ENCODE measurements at places on chromosomes 1 and 21.

DNA sequence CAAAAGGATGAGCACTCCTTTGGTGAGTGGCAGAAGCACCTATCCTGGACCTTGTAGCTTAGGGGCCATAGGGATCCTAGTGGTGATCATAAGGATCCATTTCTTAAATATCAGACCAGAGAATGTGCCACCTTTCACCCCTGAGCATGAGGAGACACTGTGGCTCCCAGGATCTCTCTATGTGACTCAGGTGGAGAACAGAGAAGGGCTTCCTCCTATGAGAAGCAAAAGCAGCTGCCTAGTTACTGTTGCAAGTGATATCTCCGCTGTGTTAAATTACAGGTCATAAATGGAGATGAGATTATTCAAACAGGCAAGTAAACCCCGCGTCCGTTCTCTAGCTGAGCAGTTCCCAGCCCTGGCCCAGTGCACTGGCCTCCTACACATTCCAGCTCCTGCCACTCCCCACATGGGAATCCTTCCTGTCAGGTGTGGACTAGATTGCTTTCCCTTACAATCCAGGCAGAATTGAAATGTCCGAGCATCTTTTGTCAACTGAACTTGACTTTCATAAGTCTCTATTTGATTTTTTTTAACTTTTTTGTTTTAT is 26.3 kb downstream of the CLEC20A start:
- no peak for DNase-seq

DNA sequence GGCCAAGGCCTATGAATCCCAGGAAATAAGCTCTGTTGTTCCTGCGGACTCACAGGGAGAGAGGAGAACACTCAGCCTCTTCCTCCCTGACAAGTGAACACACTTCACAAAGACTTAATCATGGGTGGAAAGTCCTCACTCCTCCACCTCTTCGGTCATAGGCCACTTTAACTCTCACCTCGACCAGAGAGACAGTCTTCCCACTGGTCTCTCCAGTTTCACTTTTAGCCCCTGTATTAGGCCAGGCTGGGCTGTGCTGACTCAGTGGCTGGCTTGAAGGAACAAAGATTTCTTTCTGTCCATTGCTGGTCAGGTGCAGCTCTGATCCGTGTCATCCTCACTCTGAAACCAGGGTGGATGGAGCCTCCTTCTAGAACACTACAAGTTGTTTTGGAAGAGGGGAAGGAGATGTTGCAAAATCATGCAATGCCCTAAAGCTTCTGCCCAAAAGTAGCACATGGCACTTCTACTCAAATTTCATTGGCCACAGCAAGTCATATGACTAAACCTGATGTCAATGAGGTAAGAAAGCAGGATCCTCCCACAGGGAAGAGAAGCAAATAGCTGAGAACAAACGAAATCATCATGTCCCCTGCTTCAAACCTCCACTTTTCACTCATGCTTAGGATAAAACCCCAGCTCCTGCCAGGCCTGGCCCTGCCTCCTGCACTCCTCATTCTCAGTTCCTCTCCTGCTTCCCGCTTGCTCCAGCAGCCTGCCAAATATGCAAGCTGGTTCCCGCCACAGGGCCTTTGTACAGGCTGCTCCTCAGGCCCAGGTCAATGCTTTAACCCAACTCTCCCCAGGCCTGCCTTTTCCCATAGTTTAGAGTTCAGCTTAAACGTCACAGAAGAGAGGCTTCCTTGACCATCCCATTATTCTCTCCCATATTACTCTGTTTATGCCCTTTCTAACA is 150.5 kb upstream of the RUNX3 start:
- DNase-seq, result peak; percentile 33

DNA sequence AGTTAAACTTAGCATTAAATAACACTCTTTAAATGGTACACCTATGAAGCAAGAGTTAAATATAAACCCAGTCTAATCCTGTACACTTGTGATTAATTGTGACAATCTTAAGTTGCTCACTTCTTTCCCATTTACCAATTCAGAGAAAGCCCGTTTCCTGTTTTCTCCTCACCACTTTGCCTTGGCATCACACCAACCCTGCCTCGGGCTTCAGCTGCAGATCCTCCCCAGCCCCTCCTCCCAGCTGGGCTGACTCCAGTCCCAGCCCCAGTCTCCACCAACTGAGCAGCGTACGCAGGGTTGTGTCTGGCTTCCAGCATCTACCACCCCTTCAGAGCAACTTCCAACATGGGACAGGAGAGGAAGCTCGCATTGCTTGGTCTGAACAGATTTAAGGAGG is 4.1 kb downstream of the PYCR2 start:
- DNase-seq, result no peak

GRCh38 chr1:160397651-160398050 is 2.7 kb upstream of the VANGL2 start:
- no peak for DNase-seq

GRCh38 chr1:53111073-53111556 is 31.3 kb downstream of the SLC1A7 start:
- no peak for DNase-seq

DNA sequence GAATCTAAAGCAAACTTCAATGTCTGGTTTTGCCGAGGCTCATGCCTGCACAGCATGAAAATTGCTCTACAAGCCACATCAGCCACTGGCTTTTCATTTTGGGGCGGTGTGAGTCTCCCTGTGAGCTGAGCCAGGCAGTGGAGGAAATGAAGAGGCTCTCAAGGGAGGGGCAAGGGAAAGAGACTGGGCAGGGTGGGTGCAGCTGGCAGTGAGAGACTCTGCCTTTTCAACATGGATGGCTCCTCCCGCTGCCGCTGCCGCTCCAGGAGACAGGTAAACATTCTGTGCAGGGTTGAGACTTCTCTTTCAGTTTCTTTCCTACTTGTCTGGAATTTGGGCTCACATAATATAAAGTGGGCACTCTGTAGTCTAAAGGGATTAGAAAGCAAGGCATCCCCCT is 11.3 kb upstream of the CTSE start:
- peak; percentile 30 for DNase-seq

DNA sequence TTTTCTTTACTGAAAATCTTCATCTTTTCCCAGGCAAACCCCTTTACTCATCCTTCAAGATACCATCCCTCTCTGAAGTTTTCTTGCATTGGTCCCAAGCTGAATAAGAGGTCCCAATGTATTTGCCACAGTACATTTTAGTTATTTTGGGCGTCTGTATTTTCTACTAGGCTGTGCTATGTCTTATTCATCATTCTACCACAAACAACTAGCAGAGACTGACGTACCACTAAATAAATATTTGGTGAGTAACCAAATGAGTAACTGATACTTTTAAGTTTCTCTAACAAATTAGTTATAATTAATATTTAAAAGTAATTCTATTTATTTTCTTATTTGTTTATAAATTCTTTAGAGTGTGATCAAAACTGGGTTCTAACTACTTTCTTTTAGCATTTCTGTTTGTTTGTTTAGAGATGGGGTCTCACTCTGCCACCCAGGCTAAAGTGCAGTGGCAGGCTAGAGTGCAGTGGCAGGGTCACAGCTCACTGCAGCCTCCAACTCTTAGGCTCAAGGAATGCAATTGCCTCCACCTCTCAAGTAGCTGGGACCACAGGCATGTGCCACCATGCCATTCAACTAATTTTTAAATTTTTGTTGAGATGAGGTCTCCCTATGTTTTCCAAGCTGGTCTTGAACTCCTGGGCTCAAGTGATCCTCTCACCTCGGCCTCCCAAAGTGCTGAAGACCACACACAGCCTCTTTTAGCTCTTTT is 33.1 kb downstream of the NDC1 start:
- DNase-seq, result no peak

DNA sequence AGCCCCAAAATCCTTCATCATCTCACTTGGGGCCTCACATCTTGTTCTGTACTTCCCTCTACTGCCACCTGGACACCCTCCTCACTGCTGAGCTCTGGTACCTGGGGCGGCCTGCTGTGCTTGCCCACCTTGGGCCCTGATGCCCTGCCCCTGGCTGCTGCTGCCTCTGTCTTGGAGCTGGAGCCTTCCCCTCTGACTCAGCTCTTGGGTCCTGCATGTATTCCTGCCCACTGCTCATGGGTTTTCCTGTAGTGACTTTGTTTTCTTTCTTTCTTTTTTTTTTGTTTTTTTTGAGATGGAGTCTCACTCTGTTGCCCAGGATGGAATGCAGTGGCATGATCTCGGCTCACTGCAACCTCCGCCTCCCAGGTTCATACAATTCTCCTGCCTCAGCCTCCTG is 37.5 kb downstream of the TRAPPC10 start:
- DNase-seq, result no peak

- DNase-seq, result no peak
Measured at GRCh38 chr1:18137759-18138345, 30.3 kb downstream of the IGSF21 start.

DNA sequence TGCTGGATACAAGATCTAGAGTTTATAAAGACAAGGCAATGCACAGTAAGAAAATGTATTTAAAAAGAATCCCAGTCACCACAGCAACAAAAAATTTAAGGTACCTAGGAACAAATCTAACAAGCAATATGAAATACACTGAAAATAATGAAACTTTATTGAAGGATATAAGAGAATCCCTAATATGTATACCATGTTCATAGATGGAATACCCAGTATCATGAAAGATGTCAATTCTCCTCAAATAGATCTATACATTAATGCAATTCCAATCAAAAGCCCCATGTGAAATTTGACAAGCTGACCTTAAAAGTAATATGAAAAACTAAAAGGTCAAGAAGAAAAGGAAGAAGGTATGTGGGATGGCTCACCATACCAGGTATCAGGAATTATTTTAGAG is 109.2 kb downstream of the COQ8A start:
- DNase-seq, result no peak

GRCh38 chr1:98364544-98364943 is 297.0 kb upstream of the SNX7 start:
- DNase-seq, result no peak

- DNase-seq, result no peak
Measured at GRCh38 chr1:210445485-210445884, 116.8 kb downstream of the HHAT start.

DNA sequence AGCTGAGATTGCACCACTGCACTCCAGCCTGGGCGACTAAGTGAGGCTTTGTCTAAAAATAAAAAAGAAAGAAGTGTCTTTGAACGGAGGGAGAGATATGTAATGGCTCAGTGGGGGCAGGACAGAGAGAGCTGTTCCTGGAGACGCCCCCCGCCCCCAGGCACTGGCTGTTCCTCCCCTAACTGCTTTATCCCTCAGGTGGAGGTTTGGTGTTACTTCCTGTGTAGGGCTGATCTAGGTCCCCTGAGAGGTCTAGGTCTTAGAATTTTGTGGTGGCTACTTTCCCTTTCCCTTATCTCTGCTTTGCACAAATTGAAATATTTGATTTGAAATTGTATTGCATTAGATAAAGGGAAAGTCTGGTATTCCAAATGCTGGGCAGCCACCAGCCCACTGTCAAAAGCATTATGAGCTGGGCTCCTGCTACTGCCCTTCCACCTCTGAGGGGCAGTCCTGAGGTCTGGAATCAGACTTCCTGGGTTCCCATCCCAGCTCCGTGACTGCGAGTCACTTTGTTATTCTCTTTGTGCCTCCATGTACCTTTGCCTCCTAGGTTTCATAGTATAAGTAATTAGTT is 134.8 kb upstream of the KIF26B start:
- peak; percentile 33 for DNase-seq

- DNase-seq, result no peak
Measured at GRCh38 chr1:17531682-17532487, 7.6 kb upstream of the ARHGEF10L start.

DNA sequence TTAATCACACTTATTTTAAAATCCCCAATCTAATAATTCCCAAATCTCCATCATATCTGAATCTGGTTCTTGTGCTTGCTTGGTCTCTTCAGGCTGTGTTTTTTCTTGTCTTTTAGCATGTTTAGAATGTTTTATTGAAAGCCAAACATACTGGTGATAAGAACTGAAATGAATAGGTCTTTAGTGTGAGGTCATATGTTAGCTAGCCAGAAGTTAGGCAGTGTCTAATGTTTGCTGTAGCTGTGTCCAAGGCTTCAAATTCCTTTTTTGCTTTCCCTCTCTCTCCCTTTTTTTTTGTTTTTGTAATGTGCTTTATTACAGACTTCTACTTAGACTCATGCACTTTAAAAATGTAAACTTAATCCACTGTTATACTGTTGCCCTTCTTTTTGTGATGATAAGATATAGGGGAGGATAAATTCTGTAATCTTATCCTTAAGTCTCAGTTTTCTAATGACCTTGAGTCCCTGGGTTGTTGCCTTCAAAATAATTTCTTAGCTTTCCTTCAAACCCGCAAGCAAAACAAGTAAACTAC is 725.1 kb downstream of the BRINP3 start:
- no peak for DNase-seq

GRCh38 chr1:43232074-43232473 is 37.7 kb upstream of the TMEM125 start:
- no peak for DNase-seq

DNA sequence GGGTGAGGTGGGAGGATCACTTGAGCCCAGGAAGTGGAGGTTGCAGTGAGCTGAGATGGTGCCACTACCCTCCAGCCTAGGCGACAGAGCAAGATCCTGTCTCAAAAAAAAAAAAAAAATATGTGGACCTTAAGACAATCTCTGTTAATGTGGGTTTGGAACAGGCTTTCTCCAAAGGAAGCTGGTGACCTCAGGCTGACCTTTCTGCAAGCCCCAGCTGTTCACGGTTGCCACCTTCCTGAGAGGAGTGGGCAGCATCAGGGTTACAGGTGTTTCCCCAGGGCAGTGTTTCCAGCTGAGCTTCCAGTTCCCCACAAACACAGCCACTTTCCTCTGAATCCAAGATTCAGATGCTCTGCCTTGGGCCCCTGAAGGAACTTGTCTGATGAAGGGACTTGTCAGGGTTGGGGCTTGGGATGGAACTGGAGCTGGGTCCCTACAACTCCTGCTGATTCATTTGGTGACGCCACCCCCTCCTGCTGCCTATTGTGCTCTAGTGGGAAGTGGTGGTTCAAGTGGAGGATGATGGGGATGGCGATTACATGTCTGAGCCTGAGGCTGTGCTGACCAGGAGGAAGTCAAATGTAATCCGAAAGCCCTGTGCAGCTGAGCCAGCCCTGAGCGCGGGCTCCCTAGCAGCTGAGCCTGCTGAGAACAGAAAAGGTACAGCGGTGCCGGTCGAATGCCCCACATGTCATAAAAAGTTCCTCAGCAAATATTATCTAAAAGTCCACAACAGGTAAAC is 1.9 kb downstream of the ZBTB48 start:
- peak; percentile 39 for DNase-seq

- no peak for DNase-seq
Measured at GRCh38 chr1:36560621-36561360, 78.1 kb upstream of the CSF3R start.

GRCh38 chr1:2480986-2481364 is 4.9 kb downstream of the PLCH2 start:
- DNase-seq, result no peak

DNA sequence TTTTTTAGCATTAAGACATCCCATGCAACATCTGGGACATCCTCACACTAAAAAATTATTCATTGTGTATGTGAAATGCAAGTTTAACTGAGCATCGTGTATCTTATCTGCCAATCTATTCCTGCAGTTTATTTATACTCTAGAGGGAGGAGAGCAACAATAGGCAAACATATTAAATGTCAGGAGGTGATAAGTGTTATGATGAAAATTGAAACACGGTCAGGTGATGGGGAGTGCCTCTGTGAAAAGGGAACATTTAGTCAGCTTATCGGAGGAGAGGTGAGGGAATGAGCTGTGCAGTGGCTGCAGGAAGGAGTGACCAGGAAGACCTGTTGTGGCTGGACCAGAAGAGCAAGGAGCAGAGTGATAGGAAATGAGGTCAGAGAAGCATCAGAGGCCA is 775 bp upstream of the EFCAB14 start:
- DNase-seq, result no peak

- no peak for DNase-seq
Measured at GRCh38 chr1:20711285-20712214, 6.3 kb downstream of the KIF17 start.

GRCh38 chr1:208045463-208046260 is 134.7 kb upstream of the CD34 start:
- no peak for DNase-seq

- DNase-seq, result peak; percentile 64
Measured at GRCh38 chr1:14778898-14779865, 180.7 kb downstream of the KAZN start.
